AG09319 (cell line): ENCODE measurements at places on chromosomes 11 and 22.
A peak's percentile ranks its signal among the peaks of the same experiment; 100 is the strongest.

DNA sequence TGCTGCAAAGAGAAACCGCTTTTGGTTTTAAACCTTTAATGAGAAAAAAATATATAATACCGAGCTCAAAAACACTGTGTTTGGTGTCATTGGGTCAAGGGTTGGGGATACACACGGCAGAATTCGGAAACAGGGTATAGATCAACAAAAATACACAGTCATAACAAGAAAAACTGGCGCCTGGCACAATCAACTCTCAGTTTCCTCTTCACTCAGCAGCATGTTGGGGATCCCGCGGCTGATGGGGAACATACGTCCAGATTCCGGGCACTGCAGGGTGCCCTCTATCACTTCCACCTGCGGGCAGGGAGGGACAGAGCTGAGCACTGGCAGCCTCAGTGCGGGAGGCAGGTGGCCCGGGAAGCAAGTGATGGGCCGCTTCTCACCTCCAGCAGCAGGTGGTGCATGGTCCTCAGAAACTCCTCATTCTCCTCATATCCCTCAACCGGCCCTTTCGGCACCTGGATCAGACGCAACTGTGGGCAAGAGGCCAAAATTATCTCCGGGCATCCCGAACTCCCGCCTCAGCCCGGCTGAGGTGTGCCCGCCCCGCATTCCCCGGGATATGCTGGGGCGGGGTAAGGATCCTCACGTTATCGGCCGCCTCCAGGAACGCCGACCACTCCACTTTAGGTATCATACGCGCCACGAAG, 561 bp downstream of the TRMT112 start:
- no peak for DNase-seq

- DNase-seq = no peak
Observed at GRCh38 chr11:97502201-97502600, 1112.4 kb downstream of the JRKL start.

DNA sequence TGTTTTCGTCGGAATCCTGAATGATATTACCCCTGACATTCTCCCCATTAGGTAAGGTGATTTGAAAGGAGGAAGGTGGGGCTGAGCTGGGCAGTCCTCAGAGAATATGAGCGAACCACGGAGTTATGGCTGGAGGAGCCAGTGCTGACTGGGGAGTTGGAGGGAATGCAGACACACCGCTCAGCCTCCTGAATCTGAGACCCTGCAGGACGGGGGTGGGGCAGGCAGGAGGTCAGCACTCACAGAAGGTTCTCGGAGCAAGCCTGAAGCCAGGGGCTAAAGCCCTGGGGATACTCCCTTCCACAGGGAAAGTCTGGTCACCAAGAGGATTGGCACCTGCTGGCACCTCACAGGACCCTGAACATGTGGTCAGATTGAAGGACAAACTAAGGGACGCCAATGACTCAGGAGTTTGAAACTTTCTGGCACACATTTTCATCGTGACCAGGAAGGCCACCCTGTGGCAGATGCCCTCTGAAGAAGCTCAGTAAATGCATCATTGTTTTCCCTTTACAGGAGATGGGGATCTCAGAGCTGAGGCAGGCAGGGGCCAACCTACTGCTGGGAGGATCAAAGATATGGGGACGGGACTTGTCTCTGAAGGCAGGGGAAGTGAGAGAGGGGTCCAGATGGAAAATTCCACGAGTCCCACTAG, 26.9 kb upstream of the FCHSD2 start:
- DNase-seq = no peak

GRCh38 chr22:22703715-22704114, 59.3 kb downstream of the GGTLC2 start:
- DNase-seq = no peak

DNA sequence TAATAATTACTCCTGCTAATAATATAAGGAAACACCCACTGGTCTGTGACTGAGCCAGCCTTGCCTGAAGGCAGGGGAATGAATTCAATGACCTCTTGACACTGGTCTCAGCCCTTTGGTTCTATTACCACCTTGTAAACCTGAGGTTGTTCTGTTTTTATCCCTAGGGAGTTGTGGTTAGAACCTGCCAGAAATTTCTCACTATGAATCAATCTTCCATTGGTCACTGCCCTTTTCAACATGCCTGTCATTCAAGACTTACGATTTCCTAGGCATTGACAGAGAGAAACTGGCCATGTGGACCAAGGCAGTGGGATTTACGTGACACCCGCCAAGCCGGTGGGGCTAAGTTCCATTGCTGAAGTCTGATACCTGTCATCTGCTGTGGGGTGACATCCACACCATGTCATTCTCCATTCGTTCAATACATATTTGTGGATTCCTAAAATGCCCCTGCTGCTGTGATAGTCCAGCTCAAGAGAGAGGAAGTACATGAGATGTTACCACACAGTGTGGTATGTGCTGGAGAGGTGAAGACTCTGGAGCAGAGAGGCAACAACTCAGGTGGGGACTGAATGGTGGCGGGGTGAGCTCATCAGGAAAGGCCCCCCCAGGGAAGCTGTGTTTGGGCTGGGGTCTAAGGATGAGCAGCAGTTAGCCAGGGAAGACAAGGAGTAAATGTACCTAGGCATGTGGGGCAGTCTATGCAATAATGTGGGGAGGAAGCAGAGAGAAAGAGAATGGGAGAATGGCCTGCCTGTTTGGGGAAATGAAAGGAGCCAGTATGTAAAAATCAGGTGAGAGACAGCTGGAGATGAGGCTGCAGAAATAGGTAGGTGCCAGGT, 15.2 kb upstream of the EHF start:
- no peak for DNase-seq

DNA sequence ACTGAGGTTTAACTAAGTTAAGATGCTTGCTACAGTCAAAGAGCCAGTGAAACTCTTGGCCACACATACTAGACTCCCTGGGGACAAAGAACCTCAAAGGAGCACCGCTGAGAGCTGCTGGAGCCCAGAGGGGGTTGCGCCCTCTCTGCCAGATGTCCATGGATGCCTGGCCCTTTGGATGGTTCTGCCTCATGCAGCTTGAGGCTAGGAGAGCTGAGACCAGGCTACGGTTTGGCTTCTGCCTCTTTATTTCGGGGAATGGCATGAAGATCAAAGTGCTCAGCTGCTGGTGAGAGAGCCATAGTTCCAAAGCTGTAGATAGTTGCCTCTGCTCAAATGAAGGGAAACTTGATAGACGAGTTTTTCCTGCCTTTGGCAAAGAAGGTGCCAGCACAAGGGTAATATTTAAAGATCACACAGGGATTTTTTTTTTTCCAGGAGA, 43.0 kb downstream of the RASSF10 start:
- no peak for DNase-seq

- DNase-seq = no peak
Observed at GRCh38 chr22:49638788-49639187, 188.9 kb downstream of the BRD1 start.

DNA sequence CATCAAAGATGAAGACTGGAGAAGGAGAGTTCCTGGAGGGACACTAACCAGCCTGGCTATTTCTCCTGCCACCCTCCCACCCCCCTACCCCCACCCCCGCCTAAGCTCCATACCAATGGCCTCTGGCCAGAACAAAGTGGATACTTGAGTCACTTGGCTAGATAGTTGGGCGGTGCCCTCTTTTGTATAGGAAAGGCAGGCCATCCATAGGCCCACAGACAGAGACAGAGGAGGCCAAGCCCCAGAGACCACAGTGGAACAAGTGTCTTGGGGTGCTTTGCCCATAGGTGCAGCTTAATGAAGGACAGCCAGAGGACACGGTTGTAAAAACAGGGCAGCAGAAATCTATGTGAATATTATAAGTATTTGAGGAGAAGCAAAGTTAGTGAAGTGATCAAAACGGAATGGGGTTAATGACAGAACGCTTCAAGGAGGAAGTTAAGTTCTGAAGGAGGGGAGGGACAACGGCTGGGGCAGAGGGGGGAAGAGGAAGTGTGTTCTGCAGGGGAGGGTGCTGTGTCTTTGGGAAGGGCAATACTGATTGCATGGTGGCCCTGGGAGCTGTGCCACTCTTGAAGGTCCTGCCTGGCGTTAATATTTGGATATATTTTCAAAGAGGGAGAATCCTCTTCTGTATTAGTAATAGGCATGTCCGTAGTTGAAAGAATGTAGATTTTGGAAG, 32.7 kb downstream of the FLI1 start:
- DNase-seq = no peak

DNA sequence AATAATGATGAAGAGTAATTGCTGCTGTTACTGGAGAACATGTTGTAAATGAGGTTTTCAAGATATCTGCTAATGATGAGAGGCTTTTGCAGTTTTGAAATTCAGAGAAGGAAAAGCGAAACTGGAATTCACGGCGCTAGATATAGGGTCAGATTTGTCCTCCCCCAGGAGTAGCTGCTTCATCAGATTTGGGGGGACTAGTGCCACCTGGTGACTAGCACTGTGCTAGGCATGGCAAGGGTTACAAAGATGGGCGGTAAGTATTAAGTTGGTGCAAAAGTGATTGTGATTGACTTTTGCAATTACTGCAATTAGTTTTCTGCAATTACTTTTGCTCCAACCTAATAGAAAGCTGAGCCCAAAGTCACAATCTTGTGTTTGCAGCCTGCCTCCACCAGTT, 879.9 kb upstream of the TENM4 start:
- DNase-seq = no peak

GRCh38 chr11:111557425-111558111, 17.0 kb downstream of the LAYN start:
- DNase-seq = peak; percentile 84

GRCh38 chr11:128790196-128790595, 76.9 kb downstream of the KCNJ1 start:
- no peak for DNase-seq

GRCh38 chr22:27601195-27601594, 200.4 kb downstream of the MN1 start:
- no peak for DNase-seq

- DNase-seq = no peak
Observed at GRCh38 chr11:64060263-64060860, 24.6 kb downstream of the FLRT1 start.

DNA sequence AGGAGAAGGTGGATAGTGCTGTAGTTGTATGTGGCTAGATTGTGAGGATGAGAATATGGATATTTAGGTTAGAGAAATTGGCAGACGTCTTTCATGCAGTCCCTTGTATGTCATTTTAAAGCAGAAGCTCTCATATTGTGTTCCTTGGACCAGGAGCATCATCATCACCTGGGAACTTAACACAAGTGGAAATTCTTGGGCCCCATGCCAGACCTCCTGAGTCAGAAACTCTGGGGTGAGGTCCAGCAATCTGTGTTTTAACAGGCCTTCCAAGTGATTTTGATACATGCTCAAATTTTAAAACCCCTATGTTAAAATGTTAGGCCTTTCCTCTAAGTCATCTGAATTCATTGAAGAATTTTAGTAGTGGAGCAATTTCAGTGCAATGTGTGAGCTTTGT, 34.8 kb downstream of the JHY start:
- no peak for DNase-seq

DNA sequence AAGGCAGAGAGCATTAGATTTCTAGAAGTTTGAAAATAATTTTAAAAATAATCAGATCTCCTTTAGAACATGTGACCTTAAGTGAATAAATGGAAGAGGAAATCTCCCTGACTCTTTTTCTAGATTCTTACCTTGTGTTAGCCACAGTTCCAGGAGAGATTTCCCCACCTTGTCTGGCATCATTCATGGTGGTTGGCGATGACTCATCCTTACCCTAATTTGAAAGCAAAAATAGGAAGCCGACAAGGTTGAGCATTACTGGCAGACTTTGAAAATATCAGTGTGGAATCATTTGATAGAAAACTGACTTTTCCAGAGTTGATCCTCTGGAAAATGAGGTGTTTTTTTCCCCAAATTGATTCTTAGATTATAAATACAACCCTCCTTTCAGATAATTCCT, 48.1 kb downstream of the CNTN5 start:
- no peak for DNase-seq

DNA sequence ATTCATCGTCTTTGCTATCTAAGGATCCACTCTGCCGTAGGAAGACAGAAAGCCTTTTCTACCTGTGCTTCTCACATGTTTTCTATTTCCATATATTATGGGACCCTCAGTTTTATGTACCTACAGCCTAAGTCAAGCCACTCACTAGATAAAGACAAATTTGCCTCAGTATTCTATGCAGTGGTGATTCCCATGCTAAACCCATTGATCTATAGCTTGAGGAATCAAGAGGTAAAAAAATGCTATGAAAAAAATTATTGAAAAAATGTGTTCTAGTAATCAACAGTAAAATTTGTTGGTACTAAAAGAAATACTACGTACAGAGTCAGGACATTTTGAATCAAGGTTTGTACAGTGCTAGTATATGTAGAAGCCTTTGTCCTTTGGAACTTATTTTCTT, 18.1 kb upstream of the OR5AL1 start:
- DNase-seq = no peak

DNA sequence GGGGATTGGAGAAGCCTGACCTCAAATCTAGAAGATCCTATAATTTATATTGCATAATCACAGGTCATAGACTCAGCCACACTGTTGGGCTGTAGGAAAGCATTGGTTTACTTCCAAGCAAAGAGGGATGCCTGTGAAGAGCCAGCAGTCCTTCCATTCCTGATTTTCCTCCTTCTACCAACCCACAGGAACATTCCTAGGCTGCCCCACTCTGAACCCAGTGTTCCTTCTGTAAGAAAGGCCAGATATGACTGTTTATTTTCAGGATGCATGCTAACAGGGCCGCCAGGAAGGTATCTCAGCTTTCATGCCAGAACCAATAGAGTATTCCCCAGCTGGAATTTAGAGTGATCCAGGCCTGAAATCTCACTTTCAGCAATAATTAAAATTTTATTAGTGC, 197.1 kb downstream of the ETS1 start:
- DNase-seq = no peak

- DNase-seq = no peak
Observed at GRCh38 chr11:132068556-132068955, 698.1 kb downstream of the NTM start.

DNA sequence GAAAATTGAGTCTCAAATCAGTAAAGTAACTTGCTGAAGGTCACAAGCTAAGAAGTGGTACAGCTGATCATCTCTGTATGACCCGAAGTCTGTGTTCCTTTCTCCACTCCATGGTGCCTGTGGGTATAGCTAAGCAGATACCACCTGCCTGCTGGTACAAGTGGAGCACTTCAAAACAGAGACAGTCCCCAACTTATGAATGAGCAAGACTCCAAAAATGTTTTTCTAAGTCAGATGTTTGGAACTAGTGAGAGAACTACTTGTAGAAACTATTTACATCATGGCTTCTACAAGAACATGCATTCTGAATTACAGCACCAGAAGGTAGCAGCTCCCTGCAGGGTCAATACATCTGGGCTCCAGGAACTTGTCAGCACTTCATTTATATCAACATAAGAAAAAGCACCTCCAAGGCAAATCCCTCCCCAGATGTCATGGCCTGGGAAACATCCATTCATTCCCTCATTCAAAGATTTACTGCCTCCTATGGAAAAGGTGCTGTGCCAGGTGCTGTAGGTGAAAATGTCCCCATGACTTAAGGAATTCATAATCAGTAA, 94.7 kb downstream of the SERGEF start:
- no peak for DNase-seq

DNA sequence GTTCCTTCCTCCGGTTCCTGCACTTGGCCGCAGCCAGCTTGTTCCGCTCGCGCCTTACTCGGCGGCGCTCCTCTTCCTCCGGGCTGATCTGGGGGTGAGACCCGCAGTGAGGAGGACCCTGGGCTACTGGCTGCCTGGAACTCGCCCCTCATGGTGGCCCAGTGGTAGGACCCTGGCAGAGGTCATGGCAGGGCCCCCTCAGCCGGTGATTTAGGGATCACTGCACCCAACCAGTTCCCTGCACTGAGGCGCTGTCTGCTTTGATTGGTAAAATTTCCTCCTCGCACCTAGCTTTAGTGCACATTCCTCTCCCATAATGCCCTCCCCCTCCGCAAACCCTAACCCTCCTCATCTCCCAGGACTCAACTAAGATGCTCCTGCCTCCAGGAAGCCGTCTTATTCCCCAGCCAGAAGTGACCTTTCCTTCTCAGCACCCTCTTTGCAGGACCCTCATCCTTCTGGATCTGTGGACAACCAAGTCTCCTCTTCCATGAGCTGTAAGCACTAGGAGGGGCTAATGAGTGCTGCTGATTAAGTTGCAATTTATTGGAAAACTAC, 3.6 kb downstream of the CCDC85B start:
- DNase-seq = no peak
